ENCODE measurements at places on chromosomes 13 and 19. TPM values are rescaled to one million over a fixed set of nuclear protein-coding genes. Genes with fewer than 3 reads are reported as not detected.

- DNase-seq, result peak; percentile 62
Measured at GRCh38 chr19:49019242-49019932, 2.5 kb upstream of the LHB start.

DNA sequence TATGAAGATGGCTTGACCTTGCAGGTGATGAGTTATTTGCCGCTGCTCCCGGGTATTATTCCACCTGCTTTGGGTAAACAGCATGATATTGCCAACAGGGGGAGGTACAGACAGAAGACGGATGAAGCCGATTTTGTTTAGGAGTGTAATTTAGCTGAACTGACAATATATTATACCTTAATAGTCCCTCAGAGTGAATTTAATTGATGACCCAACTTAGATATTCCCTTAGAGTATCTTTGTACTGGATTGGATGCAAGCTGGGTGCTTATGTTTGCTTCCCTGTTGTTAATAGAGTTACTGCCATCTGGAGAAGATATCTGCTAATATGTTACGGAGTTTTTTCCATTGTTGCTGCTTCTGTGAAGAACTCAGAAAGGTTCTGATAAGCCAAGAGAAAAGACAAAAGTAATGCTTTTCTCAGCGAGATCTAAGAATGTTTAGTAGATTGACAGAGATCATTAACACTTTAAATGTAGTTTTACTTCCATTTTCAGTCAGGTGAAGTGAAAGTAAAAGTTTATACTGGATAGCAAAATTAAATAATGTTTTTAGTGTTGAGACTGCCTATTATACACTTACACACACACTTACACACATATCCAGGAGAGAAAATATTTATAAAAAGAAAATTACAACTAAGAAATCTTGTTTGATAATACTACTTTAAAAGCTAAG, 2220.8 kb upstream of the PCDH20 start:
- no peak for DNase-seq

LCP1 gene
- 65.9 TPM for total RNA-seq

C1QTNF9 gene
- not detected for total RNA-seq
